CD4-positive, alpha-beta memory T cell (primary cell): ENCODE measurements at places on chromosomes 16 and 17. TPM values are rescaled to one million over a fixed set of nuclear protein-coding genes. Genes with fewer than 3 reads are reported as not detected.

DNA sequence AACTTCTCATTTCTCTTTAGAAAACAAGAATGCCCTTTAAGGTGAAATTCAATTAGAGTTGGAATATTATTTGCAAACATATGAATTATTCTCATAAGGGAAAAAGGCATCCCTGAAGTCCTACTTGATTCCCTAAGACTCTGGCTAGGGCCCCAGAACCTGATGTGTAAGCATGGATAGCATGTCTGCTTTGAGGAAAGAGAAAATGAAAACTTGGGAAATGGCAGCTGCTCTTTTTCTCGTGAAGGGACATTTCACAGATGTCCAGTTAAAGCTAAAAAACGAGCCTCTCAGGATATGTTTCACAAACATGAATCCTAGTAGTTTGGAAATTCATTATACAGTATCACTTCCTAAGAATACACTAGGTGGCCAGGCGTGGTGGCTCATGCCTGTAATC lies 112.3 kb upstream of the CLEC3A start:
- DNase-seq = no peak

- no peak for DNase-seq
These were observed 22.3 kb downstream of the FOXN1 start for GRCh38 chr17:28528327-28529012.

The KCNH4 gene
- total RNA-seq = 0.09 TPM

DNA sequence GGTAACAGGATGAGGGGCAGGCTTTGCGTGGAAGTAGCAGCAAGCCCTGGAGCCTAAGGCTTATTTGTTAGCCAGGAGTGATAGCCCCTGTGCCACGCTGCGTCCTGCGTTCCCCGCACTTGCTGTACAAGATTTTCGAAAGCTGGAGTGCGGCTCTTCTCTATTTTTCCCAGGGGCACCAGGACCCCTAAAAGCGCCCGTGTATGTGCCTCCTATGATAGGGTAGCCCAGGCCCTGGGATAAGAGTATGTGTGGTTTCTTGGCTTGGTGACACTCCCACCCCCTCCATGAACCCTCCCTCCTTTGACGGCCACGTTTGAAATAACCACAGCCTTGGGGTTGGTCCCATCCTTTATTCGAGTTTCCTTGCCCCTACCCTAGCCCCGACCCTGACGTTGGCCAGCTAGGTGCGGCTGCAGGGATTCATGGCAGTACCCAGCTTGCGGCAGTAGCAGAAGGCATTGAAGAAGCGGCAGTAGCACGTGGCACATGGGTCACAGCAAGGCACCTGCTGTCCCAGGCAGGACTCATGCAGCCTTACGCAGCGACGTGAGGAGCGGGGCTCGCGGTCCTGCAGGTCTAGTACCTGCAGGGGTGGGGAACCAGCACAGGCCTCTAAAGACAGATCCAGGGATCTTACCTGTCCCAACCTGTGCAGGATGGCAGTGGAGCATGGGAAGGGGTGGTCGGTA lies 968 bp downstream of the AGRP start:
- no peak for DNase-seq

DNA sequence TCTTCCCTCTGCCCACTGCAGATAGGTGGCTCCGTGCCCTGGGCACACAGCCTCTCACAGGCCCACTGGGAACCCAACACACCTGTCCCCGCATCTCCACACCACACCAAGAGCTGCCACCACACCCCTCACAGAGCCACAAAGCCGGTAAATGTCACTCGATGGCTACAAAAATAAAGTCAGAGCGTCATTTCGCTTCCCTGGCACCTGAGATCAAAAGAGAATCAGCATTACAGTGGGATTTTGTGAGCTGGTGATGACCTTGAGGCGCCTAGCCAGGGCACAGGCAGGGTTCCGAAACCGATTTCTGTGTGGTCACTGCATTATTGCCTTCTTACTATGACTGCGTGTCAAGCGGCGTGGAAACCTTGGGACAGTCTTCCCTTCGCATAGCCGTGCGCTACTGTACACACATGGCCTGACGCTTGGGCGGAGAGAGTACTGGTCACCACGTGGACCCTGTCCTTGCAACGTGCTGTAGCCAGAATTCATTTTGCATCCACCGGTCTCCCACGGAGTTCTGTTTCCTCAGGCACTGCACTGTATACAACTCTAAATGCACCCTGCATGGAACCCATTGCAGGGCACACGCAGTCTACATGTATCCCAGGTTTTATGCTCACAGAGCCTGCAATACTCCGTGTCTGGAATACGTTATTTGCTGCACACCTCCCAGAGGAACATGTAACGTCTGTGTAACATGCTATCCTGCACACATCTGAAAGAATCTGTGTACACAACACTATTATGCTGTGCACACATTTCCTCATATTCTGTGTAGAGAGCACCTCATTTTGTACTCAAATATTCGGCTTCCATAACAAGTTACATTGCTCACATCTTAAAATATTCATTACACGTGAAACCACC lies 5.8 kb upstream of the FOXF1 start:
- no peak for DNase-seq

DNA sequence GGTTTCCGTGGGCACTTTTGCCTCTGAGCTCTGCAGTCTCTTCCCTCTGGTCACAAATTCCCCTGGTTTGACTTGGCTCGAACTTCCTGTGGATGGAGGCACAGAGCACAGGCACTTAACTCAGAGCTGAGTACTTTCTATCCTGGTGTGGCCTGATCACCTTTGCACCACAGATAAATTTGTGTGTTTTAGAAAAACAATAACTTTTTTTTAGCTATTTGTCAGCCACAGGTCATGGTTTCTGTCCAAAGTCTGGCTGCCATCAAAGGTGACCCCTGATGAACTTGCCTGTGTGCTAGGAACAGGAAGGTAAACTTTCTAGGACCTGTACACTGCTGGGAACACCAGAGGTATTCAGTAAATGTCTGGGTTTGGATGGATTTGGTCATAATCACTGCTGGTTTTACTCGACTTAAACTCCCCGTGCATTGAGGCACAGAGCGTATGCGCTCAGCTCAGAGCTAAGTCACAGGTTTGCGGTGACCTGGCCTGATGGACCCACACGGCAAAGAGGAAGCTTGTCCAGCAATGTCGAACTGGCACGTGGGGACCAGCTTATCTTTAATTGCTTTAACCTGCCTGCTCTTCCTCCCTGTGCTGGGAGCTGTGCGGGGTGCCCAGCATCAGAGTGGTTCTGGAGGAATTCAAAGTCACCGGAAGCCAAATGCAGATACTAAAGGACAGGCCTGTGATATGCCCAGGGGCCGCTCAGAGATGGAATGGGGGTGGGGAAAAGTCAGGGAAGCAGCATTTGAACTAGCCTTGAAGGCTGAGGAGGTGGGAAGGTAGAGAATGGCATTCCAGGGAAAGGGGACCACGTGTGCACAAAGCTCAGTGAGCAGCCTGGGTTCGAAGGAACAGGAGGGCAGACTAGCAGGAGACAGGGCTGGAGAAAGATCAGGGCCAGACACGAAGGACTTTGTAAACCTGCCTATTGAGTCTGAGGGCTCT lies 12.9 kb downstream of the SLC13A5 start:
- DNase-seq = no peak
